Suppressor macrophage (primary cell): ENCODE measurements at places on chromosomes 12 and 14.

DNA sequence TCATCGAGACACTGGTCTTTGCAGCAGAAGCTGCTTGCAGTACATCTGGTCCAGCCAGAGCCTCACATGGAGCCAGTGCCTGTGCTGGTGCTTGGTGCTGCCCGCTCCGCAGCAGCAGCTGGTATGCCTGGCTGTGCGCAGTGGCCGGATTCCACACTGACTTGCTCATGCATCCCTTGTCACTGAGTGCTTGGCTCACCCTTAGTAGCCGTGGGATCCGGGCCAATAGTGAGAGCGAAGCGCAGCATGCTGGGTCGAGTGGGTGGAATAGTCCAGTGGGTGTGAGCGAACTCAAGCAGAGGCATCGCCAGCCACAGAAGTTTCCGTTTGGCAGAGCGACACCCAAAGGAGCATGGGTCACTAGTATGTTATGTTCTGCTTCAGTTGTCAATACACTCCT, 10.1 kb upstream of the FBXO33 start:
- DNase-seq = no peak

DNA sequence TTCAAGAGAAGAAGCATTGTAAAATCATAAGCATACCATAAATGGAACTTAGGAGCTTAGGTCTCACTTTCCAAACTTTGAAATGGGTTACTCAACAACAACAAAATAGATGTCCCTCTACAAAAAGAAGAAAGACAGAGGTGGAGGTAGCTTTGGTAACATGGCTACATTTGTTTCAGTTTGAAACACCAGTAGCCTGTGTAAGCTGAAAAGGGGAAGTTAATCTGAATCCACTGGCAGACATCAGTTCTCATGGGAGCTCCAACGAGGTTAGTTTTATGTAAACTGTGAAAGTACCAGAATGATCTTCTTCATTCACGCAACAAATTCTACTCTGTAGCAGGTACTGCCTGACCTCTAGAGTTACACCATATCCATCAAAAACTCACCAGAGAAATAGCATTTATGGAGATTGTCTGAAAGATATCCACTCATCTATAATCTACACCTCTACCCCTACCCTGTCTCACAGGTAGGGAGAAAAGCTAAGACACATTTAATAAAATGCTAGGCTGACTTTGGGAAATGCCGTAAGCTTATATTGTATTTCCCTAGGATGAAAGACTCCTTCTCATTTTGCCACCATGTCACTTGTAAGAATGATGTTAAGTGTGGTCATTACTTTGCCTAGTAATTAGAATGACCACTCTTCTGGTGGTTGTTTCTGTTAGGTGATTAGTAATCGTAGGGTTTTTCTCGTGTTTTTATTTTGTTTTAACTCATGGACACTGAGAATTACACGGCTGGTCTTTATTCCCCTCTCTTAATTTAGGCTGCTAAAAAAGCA, 224.1 kb downstream of the ASCL1 start:
- DNase-seq = no peak

DNA sequence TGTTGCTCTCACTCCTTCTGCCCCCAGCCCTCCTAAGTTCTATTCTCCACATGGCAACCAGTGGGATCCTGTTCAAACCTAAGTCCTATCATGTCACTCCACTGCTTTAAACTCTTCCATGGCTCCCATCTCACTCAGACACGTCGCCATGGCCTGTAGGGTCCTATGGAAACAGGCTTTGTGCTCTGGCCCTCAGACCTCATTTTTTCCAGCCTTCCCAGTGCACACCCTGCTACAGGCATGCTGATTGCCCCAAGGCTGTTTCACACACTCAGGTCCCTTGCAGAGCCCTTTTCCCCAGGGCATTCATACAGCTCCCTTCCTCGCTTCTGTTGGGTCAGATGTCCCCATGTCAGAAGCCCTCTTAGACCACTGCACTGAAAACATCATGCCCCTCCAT, 11.2 kb upstream of the MED13L start:
- no peak for DNase-seq

DNA sequence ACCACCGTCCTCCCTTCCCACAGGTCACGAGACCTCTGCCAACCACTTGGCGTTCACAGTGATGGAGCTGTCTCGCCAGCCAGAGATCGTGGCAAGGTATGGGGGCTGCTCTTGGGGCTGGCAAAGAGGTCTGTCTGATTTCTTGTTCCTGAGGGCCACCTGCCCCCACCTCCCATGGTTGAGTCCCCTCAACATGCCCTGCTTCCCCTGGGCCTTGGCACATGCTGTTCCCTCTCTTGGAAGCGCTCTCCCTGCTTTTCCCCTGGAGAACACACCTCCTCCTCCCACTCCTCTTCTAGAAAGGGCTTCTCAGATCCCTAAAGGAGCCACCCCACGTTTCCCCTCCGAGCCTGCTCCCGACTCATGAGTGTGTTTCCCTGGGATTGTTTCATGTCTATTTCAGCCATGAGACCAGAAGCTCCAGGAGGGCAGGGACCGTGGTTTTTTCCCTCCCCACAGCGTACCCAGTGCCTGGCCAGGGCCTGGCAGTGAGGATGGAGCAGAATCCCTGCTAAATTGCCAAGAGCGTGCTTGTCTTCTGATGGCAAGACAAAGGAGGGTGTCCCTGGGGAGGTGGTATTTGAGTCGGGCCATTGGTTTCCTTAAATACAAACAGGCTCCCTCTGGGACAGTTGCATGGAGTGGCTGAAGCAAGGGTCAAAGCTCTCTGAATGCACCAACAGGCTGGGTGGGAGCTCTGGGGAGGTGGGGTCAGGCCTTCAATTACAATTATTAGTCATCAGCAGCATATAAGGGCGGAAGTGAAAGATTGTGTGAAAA, 34.1 kb downstream of the CYP46A1 start:
- DNase-seq = no peak

DNA sequence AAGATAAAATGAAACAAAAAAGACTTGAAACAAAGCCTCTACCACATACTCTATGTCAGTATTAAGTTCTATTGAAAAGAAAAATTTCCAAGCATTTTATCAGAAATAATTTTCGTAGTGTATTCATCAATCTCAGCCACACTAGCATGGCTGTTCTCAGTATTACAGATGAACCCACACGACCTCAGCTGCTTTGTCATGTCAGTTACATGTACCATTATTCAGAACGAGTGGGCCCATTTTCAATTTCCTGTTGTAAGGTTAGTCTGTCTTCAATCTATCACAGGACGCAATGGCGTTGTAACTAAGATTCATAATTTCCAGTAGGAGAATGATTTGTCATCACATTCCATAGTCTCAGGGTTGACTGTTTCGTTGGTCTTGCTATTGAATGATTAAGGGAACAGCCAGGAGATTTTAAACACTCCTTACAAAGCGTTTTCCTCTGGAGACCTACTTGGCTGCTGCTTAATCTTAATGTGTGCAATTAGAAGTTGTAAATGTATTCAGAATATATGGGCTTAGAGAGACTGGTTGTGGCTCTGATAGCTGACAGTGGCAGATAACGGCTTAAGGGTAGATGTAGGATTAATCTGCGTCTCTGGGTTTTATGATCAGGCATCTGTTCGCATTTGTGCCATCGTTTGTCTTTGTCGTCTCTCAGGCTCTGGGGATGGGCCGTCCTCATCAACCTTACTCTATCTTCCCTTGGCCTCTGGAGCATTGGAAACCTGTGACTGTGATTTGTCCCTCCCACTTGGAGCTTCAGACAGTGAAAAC, 65.4 kb downstream of the GLT1D1 start:
- no peak for DNase-seq

DNA sequence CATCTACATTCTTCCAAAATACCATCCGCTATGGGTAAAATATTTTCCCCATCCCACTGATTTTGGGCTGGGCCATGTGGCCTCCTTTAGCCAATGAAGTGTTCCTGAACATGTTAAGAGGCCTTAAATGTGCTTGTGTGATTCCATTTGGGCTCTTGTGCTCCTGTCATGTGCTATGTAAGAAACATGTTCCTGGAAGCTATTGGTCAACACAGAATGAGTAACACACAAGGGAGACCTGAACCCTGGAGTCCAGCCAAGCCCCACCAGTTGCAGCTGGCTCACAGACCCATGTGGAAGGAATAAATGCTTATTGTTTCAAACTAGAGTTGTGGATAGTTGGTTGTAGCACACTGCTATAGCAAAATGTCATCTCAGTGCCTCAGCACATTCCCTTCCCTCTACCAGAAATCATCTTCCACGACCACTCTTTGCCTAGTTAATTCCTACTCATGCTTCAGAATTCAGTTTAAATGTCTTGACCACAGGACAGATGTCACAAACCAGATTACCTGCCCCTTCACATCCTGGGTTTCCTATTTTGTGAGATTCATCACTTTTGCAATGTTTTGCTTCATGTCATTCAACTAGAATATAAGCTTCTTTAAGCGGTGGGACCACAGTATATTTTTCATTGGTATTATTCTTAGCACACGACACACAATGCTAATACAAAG, 217.3 kb upstream of the EEA1 start:
- DNase-seq = no peak

GRCh38 chr12:14772946-14773345, 30.3 kb downstream of the WBP11 start:
- no peak for DNase-seq

DNA sequence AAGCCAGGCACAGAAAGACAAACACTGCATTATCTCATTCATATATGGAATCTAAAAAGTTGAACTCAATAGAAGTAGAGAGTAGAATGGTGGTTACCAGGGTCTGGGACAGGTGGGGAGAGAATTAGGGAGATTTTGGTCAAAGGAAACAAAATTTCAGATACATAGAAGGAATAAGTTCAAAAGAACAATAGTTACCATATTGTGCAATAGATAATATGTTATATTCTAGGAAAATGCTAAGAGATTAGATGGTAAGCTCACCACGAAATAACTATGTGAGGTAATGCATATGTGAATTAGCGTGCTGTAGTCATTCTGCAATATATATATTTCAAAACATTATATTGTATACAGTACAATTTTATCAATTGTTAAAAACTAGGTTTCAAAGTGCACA, 442.5 kb downstream of the KCNH5 start:
- DNase-seq = no peak

DNA sequence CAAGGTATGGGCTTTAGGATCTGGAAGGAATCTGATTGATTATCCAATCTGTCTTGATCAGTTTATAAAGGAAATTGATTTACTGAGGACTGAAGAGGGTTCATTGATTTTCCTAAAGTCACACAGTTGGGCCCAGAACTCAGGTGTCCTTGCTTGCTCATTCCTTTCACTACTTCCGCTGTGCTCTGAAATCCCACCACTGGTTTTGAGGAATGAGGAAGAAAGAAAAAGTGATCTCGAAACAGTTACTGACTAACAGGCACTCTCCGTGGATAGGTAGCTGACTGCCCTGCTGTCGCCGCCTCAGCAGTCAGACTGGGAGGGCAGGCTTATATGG, at the start of gene FITM1:
TSS of gene FITM1 (plus strand) at position 280 of the 337 bp plus-strand sequence. CDS start 905 bp downstream, outside the sequence.
- DNase-seq = no peak

- no peak for DNase-seq
Measured at GRCh38 chr12:60263161-60263560, 667.3 kb downstream of the SLC16A7 start.

DNA sequence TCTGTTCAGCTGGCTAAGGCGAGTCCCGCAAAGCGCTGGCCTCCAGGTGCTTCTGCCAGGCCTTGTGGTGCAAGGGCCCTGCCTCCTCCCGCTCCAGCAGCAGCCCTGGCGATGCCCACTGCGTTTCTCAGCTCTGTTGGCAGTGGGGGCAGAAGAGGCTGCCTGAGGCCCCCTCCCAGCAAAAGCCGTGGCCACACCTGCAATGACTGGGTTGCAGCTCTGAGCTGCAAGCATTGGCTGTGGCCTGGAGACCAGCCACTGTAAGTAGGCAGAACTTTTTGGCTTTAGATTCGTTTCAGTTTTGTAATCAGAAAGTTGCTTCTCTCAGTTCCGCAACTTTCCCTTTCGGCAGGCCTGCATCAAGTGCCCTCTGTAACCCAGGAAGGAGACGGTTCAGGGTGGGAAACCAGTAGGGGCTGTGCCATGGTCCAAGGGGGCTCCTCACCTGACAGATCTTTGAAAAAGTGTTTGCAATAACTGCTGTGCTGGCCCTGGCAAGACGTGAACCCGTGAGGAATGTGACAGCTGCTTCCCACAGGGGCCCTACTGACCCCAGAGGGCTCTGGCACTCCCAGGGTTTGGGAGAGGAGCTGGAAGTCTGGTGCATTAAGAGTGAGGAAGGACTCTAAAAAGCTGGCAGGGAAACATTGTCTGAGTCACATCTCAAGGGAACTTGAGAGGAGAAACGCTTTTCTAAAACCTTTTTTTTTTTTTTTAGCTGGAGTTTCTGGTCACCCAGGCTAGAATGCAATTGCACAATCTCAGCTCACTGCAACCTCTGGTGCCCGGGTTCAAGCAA, 54.5 kb upstream of the MAX start:
- DNase-seq = peak; percentile 83

DNA sequence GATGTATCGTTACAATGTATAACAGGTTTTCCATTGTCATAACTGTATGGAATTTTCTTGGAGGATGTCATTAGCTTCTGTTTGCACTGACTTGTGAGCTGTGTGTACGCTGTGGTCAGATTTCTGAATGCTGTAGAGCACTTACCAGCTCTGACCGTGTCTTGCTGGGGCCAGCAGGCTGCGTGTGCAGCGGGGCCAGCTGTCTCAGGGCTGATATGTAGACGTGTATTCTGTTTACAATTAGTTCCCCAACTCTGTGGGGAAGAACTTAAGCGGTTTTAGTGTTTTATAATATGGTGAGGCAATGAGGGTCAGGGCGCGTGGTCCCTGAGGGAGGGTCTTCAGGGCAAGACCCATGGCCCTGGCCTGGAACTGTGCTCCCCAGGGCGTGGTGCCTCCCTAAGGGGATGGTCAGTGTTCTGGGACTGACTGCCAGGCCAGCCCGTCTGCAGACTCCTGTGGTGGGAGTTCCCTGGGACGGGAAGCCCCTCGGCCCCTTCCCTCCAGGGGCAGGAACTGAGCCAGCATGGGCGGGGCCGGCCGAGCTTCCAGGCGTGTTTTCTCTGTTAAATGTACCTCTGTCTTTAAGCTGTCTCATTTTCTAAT, 18.7 kb downstream of the XRCC3 start:
- DNase-seq = no peak

GRCh38 chr14:51823706-51824105, 36.7 kb upstream of the GNG2 start:
- no peak for DNase-seq

DNA sequence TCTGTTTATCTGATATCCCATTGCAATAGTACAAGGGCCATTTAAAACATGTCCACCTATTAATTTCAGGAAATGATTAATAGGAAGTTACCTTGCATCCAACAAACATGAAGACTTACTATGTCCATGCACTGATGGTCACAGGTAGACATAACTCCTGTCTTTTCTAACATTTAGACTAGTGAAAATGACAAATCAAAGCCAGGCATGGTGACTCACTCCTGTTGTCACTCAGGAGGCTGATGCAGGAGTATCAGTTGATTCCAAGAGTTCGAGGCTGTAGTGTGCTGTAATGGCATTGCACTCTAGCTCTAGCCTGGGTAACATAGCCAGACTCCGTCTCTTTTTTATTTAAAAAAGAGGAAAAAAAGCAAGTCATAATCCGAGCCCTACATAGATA, 14.8 kb downstream of the HSP90B1 start:
- no peak for DNase-seq

DNA sequence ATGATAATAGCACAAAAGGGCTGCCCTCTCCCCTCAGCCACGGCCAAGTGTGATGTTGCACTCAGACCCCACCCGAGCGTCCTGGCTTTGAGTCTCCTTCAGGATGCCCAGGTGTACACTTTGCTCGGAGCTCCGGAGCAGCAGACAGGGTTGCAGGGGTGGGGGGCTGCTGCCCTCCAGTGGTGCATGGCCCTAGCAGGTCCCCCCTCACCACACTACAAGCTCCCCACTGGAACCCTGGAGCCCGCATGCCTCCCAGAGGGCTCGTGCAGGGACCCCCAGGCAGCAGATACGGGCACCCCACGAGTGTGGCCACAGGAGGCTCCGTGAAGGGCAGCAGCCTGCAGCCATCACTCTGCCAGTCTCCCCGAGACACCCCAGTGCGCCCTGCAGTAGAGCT, 69.9 kb upstream of the C14orf180 start:
- DNase-seq = no peak
